ENCODE measurements at places on chromosomes 6 and 20.
A peak's percentile ranks its signal among the peaks of the same experiment; 100 is the strongest.

- DNase-seq: no peak
These were observed 59.9 kb upstream of the HBS1L start for GRCh38 chr6:135114355-135115145.

DNA sequence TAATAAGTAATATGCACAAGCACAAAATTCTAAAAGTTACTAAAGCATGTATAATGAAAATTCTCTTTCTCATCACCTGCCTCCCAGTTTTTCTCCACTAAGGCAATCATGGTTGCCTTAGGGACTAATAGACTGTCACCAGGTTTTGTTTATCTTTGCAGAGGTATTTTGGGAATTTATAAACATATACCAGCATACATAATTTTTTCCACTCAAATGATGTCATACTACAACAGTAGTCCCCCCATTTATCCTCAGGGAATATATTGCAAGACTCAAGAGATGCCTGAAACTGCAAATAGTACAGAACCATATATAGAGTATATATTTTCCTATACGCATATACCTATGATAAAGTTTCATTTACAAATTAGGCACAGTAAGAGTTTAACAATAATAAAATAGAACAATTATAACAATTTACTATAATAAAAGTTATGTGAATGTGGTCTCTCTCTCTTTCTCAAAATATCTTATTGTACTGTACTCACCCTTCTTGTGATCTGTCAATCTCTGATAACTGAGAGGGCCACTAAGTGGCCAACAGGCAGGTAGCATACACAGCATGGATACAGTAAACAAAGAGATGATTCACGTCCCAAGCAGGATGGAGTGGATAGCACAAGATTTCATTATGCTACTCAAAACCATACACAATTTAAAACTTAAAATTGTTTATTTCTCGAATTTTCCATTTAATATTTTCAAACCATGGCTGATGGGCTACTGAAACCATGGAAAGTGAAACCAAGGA, 19.7 kb downstream of the RBL1 start:
- DNase-seq: no peak

- DNase-seq: no peak
These were observed 127.2 kb downstream of the CD109 start for GRCh38 chr6:73823046-73823735.

- DNase-seq: no peak
These were observed 267.3 kb downstream of the TFAP2C start for GRCh38 chr20:56896447-56896846.

- DNase-seq: no peak
These were observed 16.6 kb downstream of the SMOC2 start for GRCh38 chr6:168457653-168457934.

- no peak for DNase-seq
These were observed 152.7 kb downstream of the VEGFA start for GRCh38 chr6:43922426-43923375.

GRCh38 chr20:6533761-6534479, 233.6 kb upstream of the BMP2 start:
- DNase-seq: peak; percentile 35

- no peak for DNase-seq
These were observed 47.5 kb downstream of the CD83 start for GRCh38 chr6:14165091-14165490.

DNA sequence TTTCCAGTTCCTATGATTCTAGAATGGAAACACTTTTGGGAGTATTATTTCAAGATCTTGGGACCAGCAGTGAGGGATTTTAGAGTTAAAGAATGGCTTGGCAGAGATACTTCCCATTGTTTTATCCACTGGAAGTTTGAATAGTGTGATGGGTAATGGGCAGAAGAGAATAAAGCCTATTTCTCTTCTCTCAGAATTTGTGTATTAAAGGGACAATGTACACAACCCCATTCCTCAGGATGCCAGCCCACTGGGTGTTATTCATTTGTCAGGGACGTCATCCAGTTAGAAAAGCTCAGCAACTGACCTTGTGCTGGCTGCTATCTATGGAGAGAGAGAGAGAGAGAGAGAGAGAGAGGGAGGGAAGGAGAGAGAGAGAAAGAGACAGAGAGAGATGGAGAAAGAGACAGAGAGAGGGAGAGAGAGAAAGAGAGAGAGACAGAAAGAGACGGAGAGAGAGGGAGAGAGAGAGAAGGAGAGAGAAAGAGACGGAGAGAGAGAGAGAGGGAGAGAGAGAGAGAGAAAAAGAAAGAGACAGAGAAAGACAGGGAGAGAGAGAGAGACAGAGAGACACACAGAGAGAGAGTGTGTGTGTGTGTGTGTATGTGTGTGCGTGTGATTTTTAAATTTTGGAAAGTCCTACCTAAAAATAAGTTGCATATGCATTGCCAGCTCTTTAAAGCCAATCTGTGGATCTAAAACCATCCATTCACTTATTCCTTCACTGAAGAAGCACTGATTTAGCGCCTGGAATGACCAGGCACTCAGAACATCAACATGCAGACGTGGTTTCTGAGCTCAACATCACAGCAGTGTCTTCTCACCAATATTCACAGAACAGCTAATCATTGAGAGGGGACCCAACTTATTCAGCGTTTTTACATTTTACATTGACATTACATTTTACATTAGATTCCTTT, 388.8 kb downstream of the THBS2 start:
- DNase-seq: no peak

GRCh38 chr6:141452354-141452686, 680.4 kb upstream of the GJE1 start:
- DNase-seq: no peak

- no peak for DNase-seq
These were observed 267.6 kb upstream of the PRDM1 start for GRCh38 chr6:105818505-105818904.

GRCh38 chr6:27514906-27515495, 42.1 kb upstream of the ZNF184 start:
- peak; percentile 23 for DNase-seq

DNA sequence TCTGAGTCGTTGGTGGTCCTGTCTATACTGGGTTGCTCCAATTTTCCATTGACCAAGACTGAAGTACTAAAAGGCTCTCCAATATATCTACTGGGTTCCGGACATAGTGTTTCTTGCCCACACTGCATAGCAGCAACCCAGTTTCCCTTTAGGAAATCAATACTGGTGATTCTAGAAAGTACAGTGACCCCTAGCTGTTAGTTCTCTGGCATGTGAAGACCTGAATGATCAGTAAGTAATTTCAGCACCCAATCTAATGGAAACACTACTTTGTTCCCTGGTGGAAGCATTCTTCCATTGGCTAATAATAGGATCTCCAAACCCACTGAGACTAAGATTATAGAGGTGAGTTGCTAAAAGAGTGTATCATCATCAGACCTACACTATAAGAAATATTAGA, 40.8 kb upstream of the STMND1 start:
- DNase-seq: no peak

DNA sequence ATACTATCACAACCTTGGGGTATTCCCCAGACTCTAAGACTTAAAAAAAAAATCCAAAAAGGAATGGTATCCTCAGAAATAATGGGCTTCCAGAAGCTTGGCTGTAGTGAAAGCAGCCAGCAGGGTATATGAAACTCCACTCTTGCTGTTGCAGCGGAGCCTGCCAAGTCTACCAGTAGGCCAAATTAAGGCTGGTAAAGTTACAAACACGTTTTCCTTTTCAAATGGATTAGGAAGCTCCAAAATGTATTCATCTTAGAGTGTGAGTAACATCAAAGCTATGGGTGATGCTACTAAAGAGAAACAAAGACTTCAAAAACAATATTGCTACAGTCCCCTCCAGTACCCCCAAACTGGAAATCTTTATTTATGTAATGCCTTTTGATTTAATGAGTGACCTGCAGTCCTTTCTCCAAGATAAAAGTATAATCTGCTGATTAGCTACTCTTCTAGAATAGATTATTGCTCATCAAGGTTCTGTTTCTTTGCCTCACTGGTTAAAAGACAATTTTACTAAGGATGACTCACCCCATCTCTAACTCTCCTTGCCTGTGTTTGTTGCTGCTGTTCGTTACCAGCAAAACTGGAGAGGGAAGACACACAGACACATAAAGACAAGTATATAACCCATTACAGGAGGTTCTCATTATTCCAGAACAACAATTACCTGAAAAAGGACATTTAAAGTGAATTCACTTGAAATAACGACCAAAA, 84.9 kb downstream of the BTBD9 start:
- peak; percentile 79 for DNase-seq

DNA sequence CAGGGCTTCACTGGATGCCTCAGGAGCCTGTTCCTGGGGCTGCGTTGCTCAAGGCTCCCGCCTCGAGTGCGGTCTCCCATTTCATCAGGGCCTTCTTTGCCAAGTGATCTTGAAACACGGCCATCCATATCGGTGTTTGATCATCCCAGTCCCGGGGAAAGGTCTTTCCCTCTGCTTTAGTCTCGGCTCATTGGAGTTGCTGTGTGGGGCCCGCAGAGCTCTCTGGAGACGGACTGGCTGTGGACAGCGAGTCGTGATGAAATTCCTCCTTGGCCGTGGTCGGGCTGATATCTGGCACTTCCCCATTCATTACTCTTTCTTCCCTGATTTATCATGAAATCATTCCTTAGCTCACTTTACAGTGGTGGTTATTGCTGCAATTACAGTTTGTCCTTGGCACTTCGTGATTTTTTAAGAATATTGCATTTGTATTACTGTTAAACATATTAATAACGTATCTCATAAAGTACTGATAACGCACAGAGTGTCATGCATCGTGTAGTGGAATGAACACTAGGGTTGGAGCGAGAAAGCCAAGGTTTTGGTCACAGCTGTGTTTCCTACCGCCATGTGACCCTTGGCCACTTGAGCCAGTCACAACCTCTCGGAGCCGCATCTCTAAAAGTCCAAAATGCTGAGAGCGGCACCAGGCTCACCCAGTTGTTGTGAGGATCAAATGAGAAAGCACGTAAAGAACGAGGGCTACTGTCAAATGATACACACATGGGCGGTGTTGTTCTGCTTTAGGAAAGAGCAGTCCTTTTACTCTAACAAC, 71.8 kb downstream of the MTHFD1L start:
- DNase-seq: no peak

DNA sequence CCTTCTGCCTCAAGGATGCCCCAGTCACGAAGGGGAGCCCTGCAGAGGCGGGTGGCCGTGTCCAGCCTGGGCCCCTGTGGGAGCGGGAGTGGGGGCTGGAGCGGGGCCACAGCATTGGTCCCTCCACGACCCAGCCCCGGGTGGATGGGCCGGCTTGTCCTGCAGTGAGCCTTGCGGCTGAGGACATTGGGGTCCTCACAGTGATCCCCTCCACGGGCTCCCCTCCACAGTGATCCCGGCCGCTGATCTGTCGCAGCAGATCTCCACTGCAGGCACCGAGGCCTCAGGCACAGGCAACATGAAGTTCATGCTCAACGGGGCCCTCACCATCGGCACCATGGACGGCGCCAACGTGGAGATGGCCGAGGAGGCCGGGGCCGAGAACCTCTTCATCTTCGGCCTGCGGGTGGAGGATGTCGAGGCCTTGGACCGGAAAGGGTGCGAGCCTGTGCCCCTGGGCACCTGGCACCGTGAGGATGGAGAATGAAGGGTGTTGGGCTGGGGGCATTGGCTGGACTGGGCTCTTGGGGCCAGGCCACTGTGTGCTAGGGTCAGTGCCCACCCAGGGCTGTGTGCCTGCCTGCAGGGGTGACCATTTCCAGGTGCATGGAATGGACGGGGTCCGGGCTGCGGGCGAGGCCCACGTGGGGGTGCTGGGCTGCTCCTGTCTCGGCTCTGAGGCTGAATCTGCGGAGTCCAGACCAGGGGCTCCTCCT, 44.4 kb downstream of the PYGB start:
- no peak for DNase-seq

- DNase-seq: no peak
These were observed 68.2 kb downstream of the KHDRBS2 start for GRCh38 chr6:62217866-62218265.

DNA sequence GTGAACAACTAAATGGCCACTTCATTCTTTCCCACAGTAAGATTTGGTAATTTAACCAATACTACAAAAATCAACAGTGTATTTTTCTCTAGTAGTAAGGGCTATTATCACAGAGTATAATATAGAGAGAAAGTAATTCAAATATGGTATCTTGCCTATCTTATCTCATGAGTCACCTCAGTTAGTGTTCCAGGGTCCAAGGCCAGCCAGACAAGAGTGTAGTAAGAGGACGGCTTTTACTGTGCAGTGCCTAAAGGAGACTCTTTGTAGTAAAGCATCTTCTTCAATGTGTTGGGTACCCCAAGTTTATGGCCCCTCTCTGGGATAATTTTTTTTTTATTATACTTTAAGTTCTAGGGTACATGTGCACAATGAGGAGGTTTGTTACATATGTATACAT, 607.4 kb downstream of the PKHD1 start:
- DNase-seq: no peak

GRCh38 chr6:30689985-30690384, 799 bp downstream of the NRM start:
- DNase-seq: no peak

DNA sequence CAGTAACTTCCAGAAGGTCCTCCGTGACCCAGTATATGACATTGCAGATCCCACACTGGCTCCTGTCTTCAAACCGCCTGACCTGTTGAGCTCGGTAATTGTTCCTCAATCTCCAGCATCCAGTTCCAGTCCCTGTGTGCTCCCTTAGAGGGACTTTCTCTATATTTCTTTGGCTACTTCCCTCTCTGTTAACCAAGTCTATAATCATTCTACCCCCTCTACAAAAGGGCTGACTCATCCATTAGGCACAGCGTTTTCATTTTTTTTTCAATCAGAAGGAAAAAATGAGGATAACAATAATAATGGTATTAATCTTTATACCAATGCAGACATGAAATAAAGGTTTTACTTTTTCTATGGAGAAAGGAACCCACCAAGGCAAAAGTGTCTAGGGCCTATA, 69.3 kb downstream of the FAM229B start:
- no peak for DNase-seq

GRCh38 chr20:56151834-56152233, 96.7 kb upstream of the MC3R start:
- DNase-seq: no peak

GRCh38 chr20:58466095-58466708, 49.0 kb downstream of the APCDD1L start:
- no peak for DNase-seq

DNA sequence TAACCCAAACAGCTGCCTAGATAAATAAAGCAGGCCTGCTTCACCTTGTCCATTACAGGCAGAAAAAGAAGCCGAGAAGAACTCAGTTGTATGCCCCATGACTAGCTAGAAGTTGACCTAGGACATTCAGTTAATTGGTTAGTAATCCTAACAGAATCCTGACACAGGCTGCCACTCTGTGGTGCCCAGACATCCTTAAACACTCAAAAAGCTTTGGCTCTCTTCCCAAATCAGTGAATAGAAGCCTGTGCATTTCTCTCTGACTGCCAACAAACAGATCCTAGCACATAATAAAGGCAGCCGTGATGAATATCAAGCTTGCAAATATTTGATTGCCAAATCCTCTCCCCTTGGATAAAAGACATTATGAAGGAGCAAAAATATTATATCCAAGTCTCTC, 519.1 kb upstream of the EYS start:
- peak; percentile 8 for DNase-seq

All from umbilical cord (tissue), 2 donors.